Stimulated activated naive B cell treated with anti-CD40 and anti-IgM and Interleukin-4, amounts not matched to agents 10 μg/mL and 1 μg/mL and 100 μg/mL, for 72 hours (primary cell): ENCODE measurements at places on chromosomes 2 and 18.

DNA sequence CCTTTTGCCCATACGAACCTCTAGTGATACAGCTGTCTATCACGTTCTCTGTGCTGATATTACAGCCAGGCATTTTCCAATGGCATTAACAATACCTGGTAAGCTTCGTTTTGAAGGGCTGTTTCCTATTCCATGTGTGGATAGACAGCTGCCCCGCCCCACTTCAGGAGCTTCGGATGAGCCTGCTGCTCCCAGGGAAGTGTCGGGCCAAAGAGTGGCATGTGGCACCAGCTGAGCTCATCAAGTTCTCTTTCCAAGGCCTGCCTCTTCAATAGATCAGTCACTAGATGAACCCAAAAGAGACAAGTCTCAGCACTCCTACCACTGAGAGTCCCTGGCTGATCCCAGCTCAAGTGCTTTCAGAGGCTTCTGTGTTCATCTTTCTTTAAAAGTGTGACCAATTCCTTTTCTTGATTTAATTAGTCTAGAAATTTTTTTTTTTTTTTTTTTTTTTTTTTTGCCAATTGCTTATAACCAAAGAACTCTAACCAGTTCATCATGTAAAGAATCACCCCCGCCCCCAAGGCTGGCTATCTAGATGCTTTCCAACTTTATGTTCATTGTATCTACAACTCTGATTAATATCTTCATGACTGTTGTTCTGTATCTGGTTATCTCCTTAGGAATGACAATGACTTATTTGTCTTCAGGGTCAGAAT lies 46.6 kb downstream of the HDAC4 start:
- DNase-seq: no peak
- peaks cover 45% of the 10 kb centered on the region for H3K36me3 ChIP-seq
- peaks cover 2% of the 10 kb centered on the region for H3K4me1 ChIP-seq
- no peak overlapping the region for H3K4me3 ChIP-seq
- H3K27me3 ChIP-seq: no peaks in the 10 kb centered on the region

DNA sequence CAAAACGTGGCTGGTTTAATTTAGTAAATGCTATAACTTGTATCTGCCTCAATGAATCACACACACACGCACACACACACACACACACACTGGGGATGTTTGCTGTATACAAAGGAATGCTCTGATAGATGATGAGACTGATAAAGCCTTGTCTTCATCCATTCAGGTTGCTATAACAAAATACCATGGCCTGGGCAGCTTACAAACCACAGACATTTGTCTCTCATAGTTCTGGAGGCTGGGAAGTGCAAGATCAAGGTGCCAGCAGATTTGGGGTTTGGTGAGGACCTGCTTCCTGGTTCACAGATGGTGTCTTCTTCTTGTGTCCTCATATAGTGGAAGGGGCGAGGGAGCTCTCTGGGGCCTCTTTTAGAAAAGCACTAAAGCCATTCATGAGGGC lies 149.5 kb upstream of the HDAC4 start:
- H3K27ac ChIP-seq: no peak overlapping the region
- DNase-seq: no peak
- H3K27me3 ChIP-seq: peaks cover 34% of the 10 kb centered on the region
- no peaks in the 10 kb centered on the region for H3K36me3 ChIP-seq

DNA sequence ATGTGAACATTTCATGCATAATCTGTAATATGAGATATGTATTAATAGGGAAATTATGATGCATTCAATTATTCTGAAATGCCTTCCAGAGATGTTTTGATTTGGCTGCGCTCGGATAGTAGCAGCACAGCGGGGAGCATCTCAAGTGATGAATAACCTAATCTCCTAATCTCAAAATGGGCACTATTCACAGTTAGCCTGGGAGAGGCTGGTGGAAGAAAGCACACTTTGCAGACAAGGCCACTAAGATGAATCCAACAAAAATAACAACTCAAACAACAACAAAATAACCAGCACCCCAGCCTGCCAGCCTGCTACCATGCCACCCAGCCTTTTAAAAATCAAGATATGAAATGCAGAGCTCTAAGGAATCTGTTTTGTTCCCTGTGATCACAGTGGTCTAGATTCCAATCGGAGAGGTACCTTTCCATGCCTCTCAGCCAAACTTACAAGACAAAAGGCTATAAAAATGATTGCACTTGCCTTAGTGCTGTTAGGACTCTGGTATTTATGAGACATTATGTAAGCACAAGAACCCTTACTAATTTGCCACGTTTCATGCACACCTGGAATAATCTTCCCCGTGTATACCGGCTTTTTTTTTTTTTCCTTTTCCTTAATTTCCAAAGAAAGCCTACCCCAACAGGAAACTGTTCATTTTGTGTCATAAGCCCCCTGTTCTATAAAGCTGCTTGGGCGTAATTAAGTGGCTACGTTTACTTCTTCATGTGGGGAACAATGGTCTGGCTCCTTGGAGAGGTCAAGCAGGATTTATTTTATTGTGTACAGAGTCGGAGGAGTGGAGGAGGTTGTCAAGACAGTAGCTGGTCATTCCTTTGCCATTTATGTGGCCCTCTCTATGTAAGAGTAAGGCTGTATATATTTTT lies 526.9 kb upstream of the FANCL start:
- peaks cover 5% of the 10 kb centered on the region for H3K27me3 ChIP-seq
- peaks cover 3% of the 10 kb centered on the region for H3K4me1 ChIP-seq
- no peak overlapping the region for H3K4me3 ChIP-seq
- H3K27ac ChIP-seq: no peak overlapping the region

- no peaks in the 10 kb centered on the region for H3K36me3 ChIP-seq
- H3K4me3 ChIP-seq: no peak overlapping the region
- H3K4me1 ChIP-seq: no peaks in the 10 kb centered on the region
Observed at GRCh38 chr2:71778936-71779773, 325.8 kb downstream of the DYSF start.
